Naive thymus-derived CD4-positive, alpha-beta T cell (primary cell): ENCODE measurements at places on chromosomes 7 and 10. TPM values are rescaled to one million over a fixed set of nuclear protein-coding genes. Genes with fewer than 3 reads are reported as not detected.

GRCh38 chr10:71202314-71202713 is 10.1 kb upstream of the UNC5B start:
- H3K27ac ChIP-seq, result no peak overlapping the region
- no peaks in the 10 kb centered on the region for H3K36me3 ChIP-seq
- no peaks in the 10 kb centered on the region for H3K4me1 ChIP-seq

DNA sequence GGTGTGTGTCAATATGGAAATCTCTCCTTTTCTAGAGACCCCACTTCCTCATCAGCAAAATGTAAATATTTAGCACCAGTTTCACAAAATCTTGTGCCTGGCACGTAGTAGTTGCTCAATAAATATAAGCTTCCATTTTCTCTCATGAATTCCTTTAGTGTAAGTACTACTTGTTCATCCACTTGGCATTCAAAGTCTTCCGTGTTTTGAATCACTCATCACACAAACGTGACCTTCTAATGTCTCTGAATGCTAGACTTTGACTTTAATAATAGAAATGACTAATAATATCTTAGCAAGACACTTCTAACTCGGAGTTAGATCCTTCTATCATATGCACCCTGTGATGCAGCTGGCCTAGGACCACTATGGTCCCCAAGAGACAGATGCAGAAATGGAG is 168.7 kb upstream of the ZNF32 start:
- no peak overlapping the region for H3K27ac ChIP-seq
- DNase-seq, result no peak
- H3K36me3 ChIP-seq, result no peaks in the 10 kb centered on the region
- H3K4me1 ChIP-seq, result peaks cover 34% of the 10 kb centered on the region

DNA sequence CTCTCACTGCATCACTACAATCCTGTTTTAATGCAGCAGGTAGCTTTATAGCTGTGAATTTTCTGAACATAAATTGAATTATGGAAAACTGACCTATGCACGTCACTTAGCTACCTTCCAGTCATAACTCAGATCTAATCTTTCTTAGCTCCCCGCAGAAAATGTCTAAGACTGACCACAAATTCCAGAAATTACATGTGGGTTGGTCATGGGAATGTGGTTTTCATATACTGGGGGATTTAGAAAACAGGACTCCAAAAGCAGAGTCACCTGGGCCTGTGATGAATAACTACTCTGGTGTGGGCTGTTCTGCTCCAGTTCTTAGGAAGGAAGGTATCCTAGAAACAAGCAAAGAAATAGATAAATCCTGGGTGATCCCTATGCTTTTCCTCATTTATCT is 178.4 kb upstream of the LRRTM3 start:
- H3K27ac ChIP-seq, result no peak overlapping the region
- H3K4me3 ChIP-seq, result no peak overlapping the region
- no peaks in the 10 kb centered on the region for H3K27me3 ChIP-seq
- H3K4me1 ChIP-seq, result no peaks in the 10 kb centered on the region

- H3K4me3 ChIP-seq, result no peak overlapping the region
- DNase-seq, result no peak
- no peaks in the 10 kb centered on the region for H3K27me3 ChIP-seq
- H3K36me3 ChIP-seq, result no peaks in the 10 kb centered on the region
- H3K4me1 ChIP-seq, result peaks cover 3% of the 10 kb centered on the region
Measured at GRCh38 chr10:86955501-86956194, 1.8 kb downstream of the MMRN2 start.

- H3K27ac ChIP-seq, result no peak overlapping the region
- H3K4me3 ChIP-seq, result no peak overlapping the region
- H3K36me3 ChIP-seq, result no peaks in the 10 kb centered on the region
- H3K4me1 ChIP-seq, result no peaks in the 10 kb centered on the region
- H3K27me3 ChIP-seq, result no peaks in the 10 kb centered on the region
Measured at GRCh38 chr7:41701068-41701941, 1.6 kb downstream of the INHBA start.

GRCh38 chr10:129219364-129219763 is 247.7 kb upstream of the MGMT start:
- no peaks in the 10 kb centered on the region for H3K4me1 ChIP-seq
- no peak overlapping the region for H3K27ac ChIP-seq
- no peak for DNase-seq
- H3K4me3 ChIP-seq, result no peak overlapping the region

TMEM229A gene
- not detected for total RNA-seq
